ENCODE measurements at places on chromosomes 6 and 20.

DNA sequence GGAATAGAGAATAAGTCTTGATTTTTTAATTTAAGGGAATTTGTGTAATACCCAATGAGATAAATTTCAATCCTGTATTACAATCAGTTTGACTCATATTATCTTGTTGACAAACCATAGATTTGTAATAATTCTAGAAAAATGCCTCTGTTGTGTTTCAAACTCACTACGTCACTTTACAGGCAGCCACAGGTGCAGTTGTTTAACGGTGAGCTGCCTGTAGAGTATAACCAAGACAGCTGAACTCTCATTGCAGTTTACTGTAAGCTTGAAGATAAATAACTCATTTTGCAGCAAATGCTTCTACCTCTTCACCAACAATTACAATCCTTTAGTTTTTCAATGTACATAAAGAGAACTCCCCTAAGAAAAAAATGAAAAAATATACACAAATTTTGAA, 114.3 kb downstream of the PRKN start:
- no peak for DNase-seq

GRCh38 chr6:65979120-65979519, 272.1 kb upstream of the EYS start:
- DNase-seq, result no peak

DNA sequence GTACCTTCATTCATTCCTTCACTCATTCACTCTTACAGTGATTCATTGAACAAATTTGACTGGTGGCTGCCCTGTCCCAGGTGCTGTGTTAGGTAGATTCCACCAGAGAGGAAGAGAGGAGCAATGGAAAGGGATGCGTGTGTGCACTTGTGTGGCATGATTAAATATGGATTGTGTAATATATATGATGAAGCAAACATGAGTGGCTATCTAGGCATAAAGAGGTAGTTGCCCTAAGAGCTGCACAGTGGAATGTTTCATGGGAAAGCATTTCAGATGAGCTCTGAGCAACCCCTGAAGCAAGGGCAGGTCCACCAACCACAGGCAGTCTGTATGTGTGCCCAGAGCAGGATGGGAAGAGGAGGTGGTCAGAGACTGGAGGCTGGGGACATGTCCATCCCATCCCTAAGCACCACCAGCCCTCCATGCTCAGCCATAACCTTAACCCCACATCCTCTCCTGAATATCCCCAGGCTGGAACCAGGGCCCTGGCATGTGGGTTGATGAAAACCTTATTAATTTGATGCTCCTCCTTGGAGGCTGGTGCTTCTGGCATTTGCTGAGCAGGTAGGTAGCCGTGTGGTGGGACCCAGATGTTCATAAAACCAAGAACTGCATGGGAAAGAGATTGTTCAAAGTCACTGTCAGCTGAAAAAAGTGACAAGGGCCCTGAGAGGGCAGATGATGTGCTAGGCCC, 226.2 kb downstream of the SYNDIG1 start:
- no peak for DNase-seq

- no peak for DNase-seq
These were observed 4.0 kb downstream of the EDN1 start for GRCh38 chr6:12293931-12294807.

DNA sequence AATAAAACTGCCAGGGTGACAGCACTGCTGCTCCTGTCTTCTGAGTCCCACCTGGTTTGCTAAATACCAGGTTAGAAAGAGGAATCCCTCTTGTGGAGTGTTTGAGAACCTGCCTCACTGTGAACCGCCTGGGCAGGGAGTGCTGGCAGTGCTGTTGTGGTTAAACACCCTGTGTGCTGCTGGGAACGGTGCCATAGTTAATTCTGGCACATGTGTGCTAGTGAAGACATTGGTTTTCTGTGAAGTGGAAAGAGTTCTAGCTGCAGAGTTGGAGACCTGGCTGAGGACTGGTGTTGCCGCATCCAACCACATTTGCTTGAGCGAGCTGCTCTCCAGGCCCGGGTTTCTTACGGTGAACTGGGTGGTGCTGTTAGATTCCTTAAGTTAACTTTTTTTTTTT, 72.7 kb downstream of the IGF2R start:
- DNase-seq, result no peak

DNA sequence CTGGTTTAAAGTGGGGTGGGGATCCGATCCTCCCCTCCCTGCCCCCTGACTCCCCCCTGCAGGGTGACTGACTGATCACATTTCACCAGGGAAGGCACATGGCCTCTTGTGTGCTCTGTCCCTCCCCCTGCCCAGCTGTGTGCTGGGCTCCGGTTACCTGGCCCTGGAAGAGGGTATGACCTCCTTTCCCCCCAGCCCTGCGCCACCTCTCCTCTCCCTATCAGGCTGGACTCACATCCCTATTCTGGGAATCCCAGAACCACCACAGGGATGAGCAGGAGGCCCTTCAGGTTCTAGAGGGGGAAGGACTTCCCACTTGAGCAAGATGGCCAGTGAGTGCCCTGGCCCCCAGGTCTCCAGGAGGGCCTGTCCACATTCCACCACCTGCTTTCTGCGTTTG, 2.1 kb upstream of the IP6K3 start:
- no peak for DNase-seq

DNA sequence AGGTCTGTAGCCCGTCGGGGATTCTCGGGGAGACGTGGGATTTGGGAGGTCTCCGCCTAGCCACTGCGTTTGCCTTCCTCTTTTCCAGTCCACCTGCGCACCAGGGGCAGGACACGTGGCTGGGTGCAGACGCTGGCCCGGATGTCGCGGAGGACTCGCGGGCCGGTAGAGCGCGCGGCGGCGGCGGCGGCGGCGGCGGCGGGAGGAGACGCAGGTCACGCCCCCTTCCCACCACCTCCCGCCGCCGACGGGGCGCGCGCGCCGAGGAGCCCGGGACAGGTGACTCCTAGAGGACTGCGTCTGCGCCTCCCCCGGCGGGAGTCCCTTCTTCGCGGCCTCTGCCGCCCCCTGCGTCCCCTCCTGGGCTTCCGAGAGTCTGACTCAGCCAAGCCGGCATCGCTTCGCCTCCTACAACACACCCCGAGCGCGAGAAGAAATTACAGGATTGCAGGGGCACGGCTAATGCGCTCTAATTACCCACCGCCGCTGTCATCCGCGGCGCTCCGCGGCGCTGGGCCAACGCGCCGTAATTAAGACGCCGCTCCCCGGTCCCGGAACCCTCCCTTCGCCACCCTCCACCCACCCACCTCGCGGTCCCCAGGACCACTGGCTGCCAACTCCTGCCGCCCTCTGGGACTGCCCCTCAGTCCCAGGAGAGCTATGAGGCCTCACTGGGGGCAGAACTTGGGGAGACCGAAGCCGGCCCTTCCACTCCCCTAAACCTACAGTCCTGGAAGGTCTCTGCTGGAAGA, 124.5 kb downstream of the MRPL14 start:
- peak; percentile 30 for DNase-seq

- no peak for DNase-seq
These were observed 872.1 kb upstream of the FLRT3 start for GRCh38 chr20:15209537-15209936.

- DNase-seq, result no peak
These were observed 24.3 kb upstream of the MTHFD1L start for GRCh38 chr6:150841189-150841588.

DNA sequence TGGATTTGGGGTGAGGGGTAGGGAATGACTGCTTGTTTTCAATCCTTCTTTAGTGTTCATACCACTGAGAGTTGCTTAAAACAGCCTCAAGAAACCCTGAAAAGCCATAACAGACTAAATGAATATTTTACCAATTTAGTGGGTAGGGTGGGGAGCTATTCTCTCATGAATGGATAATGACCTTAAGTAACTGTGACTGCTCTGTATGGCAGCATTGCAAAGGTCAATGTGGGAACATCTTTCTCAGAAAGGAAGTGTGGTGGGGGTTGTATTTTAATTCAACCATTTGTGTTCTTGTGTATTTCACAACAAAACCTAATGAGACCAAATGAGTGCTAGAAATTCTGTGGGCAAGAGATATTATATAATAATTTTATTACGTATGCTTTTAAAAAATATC, 55.7 kb downstream of the PHACTR2 start:
- no peak for DNase-seq

Data from T-helper 1 cell (primary cell).